Jurkat, Clone E6-1 (cell line): ENCODE measurements at places on chromosomes 3 and 15.

GRCh38 chr15:74025436-74025835, 30.9 kb downstream of the PML start:
- DNase-seq = no peak

DNA sequence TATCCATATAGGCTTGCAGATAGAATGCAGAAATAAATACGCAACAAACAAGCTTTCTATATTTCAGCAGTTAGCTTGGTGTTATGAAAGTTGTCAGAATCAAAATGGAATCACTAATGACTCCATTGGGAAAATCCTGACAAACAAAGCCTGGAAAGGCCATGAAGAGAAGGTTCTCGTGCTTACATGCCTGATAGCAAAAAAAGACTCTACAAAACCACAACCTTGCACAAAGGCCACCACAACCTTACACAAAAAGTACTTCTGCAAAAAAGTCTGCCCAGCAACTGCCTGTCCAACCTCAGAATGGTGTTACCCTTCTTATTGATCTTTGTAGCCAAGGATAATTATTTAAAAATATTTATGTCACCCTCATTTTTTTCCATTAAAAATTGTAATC, 14.4 kb upstream of the PLSCR1 start:
- DNase-seq = no peak

GRCh38 chr15:47439146-47440111, 277.9 kb upstream of the SEMA6D start:
- DNase-seq = no peak

DNA sequence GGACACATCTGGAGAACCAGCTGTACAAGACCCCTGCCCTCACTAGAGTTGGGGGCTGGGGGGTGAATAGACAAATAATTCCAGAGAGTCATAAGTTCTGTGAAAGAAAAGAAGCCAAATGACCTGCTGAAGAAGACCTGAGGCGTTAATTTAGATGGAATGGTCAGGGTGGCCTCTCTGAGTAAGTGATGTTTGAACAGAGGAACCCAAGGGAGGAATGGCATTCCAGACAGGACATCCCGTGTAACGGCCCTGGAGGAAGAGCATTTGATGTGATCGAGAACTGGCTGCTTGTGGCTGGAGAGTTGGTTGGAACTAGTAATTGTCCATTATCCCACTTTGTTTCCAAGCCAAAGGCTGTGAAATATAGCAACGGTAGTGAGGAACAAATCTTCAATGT, 1.7 kb downstream of the NR2C2 start:
- DNase-seq = no peak

DNA sequence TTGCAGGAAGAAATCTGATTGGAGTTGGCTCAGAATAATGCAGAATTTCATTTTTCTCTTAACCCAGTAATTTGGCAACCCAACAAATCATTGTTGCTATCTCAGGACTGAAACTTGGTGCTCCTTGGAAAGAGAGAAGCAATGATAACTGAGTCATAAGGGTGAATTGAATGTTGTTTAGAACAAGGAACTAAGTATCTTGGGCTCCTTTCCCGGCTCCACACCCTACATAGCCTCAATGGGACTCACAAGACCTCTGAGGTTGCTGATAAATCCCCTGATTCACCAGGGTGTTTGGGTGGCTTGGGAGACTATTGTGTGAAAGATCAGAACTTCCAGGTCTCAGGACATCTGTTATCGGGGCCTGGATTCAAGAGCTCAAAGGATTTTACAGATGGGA, 7.8 kb upstream of the RAB8B start:
- DNase-seq = no peak

DNA sequence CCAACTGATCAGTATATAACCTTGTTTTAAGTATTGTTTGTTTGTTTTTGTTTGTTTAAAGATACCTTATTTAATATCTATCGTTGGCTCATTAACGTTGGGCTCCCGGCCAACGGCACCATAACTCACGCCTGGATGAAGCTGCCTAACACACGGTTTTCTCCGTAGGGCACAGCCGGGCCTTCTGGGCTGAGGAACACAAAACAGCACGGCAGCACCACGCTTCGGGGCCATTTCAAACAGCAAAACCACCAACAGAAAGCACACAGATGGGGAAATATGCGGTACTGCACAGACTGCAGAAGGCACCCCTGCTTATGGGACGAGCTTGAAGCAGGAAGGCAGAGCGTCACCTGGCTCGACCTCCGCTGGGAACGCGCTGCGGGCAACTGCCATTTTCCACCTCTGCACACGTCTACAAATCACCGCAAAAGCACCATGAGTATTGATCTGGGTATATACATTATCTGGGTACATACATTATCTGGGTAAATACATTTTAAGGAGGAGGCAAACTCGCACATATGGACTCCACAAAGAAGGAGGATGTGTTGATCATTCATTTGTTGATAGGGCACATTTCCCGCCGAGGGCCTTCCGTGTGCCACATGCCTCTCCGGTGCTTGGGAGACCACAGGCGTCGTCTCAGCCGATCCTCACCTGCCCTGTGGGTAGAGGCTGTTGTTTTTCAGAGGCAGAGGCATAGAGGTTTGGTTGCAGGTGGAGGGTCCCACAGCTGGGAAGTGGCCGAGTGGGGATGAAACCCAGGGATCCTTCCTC, 123.7 kb upstream of the ATP2B2 start:
- DNase-seq = no peak

DNA sequence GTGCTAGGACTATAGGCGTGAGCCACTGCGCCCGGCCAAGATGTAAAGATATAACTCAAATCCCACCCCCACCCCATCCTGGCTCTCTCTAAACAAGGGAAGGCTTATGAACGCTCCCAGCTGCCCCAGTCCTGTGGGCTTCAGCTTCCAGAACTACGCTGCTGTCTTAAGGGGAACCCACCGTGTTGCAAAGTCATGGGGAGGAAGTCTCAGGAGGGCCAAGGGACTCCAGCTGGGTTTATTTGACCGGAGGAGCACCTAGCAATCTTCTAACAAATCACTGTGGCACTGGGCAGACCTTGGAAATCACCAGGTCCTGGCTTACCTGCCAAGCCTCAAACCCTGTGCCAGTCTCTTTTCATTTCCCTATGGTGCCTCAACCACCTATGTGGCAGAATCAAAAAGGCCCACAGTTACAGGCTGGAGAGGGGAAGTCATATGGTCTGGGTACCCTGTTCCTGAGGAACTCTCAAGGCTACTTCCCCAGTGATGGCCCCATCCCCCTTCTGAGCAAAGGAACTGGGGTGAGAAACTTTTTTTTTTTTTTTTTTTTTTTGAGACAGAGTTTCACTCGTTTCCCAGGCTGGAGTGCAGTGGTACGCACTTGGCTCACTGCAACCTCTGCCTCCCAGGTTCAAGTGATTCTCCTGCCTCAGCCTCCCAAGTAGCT, 83.4 kb downstream of the RBPMS2 start:
- DNase-seq = no peak

DNA sequence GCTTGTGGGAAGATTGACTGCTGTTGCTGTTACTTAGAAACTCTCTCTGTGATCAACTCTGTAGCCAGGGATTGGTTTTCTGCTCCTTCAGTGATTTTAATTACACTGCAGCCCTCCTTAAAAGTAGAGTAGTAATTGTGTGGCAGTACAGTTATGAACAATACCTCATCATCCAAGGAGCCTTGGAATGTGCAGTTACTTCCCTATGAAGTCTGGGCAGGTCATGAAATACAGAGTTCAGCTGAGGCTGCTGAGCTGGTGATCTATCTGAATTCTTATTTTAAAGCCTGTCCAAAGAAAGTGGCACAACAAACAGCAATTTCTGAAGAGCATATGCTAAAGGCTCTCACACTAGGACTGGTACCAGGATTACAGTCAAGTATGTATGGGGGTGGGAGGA, 37.4 kb upstream of the MRPL3 start:
- DNase-seq = no peak

GRCh38 chr3:66224220-66224619, 3.4 kb downstream of the SLC25A26 start:
- no peak for DNase-seq
